ENCODE measurements at places on chromosomes 1 and 21.

GRCh38 chr1:86990826-86991225, 76.4 kb downstream of the HS2ST1 start:
- no peak for DNase-seq

GRCh38 chr1:186654741-186655140, 25.5 kb downstream of the PTGS2 start:
- no peak for DNase-seq

GRCh38 chr1:226425004-226425378, 17.1 kb upstream of the PARP1 start:
- DNase-seq, result no peak

DNA sequence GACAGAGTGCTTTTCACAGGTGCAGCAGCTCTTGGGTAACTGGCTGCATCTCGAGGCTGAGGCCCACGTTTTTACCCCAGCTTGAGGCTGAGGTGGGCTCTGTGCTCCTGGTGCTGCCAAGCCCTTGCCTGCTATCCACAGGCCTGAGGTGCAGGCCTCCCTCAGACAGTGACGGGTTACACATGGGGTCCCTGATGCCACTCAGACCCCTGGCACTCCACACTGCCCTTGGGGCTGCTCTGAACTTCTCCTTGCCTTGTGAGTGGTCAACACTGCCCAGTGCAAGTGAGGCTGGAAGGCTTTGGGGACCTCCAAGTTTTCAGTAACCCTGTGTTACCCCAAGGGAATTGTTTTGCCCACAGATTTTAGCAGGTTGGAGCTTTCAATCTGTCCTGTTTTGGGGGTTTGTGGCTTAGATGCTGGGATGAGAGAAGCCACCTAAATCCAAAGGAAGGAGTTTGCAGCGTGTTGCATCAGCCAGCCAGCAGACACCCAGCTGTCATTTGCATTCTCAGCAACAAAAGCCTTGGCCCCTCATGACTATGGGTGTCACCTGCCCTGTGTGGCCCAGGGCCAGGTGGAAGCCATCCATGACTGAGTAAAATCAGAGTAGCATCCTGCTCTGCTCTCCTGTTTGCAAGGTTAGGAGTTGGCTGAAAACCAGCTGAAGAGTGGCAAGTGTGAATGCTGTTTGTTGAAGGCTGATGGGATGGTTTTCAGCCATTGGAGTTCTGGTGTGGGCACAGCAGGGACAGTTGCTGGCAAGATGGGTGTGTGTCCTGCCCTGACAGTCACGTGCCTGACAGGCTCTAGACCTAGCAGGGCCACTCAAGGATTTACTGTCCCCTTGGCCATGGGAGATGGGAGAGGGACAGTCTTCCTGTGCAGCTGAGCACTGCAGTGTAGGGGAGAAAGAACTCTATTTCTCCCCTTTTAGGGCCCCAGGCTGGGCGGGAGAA, 3.2 kb downstream of the RNF187 start:
- DNase-seq, result no peak

GRCh38 chr1:203148579-203148978, 21.1 kb downstream of the ADORA1 start:
- no peak for DNase-seq

- DNase-seq, result no peak
Observed at GRCh38 chr1:67557696-67558448, 127.1 kb upstream of the GADD45A start.

GRCh38 chr1:10761503-10762152, 34.8 kb downstream of the CASZ1 start:
- no peak for DNase-seq

- no peak for DNase-seq
Observed at GRCh38 chr1:230708631-230709580, 5.0 kb downstream of the AGT start.

DNA sequence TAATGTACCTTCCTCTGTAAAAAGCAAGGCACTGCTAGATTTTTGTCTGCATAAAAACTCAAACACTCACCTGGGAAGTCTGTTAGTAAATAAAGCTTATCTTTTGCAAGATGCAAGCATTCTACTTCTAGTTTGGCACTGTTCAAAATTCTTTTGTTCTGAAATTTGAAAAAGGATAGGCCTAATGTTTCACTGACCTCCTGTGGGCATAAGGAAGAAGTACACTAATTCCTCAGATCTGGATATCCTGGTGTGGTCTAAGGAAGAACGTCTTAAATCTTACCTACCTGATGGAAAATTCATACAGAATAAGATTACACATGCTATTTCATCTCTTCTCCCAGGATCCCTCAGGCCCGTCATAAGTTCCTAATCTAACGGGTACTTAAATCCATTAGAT, 93.5 kb upstream of the CAMK1G start:
- no peak for DNase-seq

GRCh38 chr1:30872033-30872947, 36.3 kb downstream of the SDC3 start:
- DNase-seq, result no peak

DNA sequence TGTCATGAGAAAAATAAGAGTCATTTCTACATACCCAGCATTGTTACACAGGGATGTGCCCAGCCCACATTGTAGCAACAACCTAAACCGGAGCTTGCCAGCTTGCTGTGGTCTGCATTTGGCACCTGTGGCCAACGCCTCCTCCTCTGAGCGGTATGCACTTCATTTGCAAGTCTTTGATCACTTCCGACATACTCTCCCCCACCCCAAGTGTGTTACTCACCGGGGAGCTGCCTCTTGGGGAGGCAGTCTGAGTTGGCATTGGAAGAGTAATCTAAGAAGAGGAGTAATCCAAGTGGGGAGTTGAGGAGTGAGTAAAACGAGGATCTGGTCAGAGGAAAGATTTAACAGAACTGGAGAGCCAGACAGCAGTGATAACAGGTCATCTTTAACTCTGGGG, 3.8 kb downstream of the BCL9 start:
- peak; percentile 21 for DNase-seq

GRCh38 chr1:158329733-158330132, 1.6 kb downstream of the CD1B start:
- no peak for DNase-seq

- DNase-seq, result no peak
Observed at GRCh38 chr1:216095400-216095799, 327.8 kb downstream of the USH2A start.

- no peak for DNase-seq
Observed at GRCh38 chr1:57489358-57490036, 65.6 kb upstream of the DAB1 start.

DNA sequence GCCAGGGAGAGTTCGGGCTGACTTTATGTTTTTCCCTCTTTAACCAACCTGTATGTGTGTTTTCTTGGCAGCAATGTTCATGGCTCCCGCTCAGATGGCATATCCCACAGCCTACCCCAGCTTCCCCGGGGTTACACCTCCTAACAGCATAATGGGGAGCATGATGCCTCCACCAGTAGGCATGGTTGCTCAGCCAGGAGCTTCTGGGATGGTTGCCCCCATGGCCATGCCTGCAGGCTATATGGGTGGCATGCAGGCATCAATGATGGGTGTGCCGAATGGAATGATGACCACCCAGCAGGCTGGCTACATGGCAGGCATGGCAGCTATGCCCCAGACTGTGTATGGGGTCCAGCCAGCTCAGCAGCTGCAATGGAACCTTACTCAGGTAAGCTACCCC, 33.6 kb upstream of the ZFP69B start:
- DNase-seq, result no peak

GRCh38 chr21:46662367-46662654, 26.8 kb downstream of the PRMT2 start:
- no peak for DNase-seq

- DNase-seq, result no peak
Observed at GRCh38 chr1:245840971-245841370, 666.1 kb downstream of the SMYD3 start.

DNA sequence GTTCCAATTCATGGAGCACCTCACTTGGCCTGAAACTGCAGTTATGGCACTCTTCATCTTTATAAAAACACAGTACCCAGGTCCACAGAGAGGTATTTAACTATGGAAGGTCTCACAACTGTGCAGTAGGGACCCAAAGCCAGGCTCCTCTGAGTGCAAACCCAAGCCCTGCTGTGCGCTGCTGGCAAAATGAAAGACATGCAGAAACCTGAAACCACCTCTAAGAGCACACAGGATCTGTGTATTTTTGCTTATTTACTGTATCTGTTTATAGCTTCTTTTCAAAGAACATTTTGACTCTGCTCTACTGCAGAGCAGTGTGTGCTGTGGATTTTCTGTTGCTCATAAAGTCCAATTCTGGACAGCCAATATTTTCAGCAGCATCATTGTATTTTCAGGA, 166.6 kb downstream of the DSCAM start:
- no peak for DNase-seq

GRCh38 chr21:37433456-37433840, 66.9 kb downstream of the DYRK1A start:
- DNase-seq, result no peak

DNA sequence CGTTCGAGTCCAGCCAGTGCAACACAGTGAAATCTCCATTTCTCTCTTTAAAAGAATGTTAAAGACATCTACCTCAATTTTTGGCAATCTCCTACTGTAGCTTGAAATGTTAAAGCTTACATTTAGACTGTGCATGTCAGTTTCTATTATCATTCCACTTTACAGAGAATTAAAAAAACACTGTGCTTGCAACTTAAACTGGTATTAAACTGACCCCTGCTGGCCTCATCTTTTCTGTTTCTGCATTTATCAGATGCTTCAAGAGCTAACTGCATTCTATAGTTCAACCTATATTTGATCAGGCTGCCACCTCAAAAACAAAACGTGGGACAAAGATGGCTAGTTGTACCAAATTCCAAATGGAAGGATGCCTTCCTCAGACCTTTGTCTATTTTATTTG, 226.5 kb downstream of the SMYD3 start:
- DNase-seq, result no peak

DNA sequence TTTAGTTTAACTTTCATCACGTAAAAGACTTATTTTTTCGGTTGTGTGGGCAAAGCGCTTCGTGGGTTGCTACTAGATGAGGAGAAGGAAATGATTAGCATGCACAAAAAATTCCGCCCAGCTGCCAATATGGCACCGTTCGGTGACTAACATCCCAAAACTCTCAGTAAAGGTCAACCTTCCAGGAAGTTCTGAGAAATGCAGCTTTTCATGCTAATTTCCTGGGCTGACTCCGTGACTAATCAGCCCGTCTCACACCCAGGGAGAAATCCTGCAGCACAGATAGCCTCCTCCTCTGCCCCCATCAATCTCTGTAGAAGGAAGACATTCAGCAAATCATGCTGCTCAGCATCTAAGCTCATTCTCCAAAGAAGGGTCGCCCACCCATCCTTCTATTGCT, 34.1 kb downstream of the TMCO4 start:
- no peak for DNase-seq

- peak; percentile 20 for DNase-seq
Observed at GRCh38 chr1:71031426-71031825, 16.2 kb downstream of the PTGER3 start.

GRCh38 chr1:52667984-52668383, 30.2 kb downstream of the COA7 start:
- no peak for DNase-seq

- DNase-seq, result no peak
Observed at GRCh38 chr21:33384841-33385331, 18.3 kb upstream of the IFNGR2 start.

DNA sequence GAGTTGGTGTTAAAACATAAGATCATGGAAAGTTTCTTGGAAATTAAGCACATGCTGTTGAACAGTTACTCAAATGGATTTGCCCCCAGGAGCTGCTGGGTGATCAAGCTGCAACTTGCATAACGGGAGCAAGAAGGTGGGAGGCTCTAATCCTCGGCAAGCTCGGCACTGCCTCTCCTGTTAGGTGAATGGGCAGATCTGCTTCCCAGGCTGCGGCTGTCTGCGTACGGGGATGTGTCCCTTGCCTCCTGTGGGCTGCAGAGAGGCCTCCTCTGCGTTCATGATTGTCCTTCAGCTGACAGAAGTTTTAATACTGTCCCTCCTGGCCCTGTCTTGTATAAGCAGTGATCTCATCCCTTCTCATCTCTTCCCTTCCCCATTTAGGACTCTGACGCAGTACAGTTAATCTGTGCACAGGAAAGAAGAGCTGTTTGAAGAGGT, 36.7 kb downstream of the ATP1A1 start:
- no peak for DNase-seq
